ENCODE measurements at places on chromosomes 7 and 10. TPM values are rescaled to one million over a fixed set of nuclear protein-coding genes. Genes with fewer than 3 reads are reported as not detected.

Gene LEP
- not detected for total RNA-seq

Gene WDFY4
- 1.6 TPM for total RNA-seq

DNA sequence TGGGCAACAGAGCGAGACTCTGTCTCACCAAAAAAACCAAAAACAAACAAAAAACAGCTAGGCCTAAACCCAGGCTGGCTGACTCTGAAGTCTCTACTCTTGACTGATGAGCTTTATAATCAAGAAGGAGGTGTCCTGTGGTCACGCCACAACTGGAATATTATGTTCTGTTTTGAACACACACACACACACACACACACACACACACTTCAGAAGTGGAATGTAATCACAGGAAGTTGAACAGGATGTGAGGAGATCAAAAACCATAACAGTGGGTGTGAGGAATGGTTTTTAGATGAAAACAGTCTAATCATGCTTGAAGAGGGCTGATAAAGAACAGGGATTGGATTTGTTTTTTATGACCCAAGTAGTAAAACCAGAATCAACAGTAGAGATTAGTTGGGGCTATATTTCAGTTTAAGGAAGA lies 51.1 kb upstream of the IL6 start:
- DNase-seq = no peak

GRCh38 chr10:93189944-93190343 lies 116.3 kb downstream of the CYP26A1 start:
- no peak for DNase-seq

- no peak for DNase-seq
These were observed 13.3 kb upstream of the EXOC6 start for GRCh38 chr10:92834986-92835385.

DNA sequence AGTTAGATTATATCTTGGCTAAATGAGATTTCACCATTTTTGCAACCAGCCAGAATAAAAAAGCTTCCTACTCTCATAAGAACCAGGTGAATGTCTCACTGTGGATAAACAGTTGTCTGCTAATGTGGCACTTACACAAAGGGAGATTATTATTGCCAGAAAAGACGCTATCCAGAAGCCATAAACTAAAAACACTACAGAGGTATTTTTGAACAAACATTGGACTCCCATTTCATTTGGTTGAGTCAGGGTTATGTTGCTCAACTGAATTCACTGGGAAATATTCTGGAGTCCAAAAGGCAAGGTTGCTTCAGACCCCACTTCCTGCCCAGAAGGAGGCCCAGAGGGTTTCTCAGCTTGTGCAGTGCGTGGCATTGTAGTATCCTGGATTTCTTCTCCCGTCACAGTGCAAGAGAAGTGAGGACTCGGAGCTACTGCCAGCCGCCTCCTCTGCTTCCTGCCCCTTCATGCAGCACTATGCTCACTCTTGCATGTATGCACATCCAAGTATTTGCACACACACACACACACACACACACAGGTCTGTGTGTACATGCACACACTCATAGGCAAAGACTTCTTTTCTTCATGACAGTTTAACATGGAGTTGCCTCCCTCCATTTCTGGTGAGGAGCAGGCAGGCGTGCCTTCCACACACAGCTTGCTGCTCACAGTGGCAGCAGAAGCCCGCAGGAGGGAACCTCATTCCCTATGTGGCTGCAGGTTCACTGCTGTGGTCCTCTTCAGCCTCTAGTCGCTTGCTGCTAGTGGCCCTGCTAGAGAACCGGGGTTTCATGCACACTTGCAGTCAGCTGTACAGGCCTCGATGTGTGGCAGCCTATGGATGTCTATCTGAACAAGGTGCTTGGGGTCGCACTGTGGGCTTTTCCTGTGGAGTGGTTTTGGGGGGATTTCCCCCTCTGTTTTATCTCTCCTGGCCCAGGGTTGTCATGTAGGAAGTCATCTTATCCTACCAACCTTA lies 10.1 kb downstream of the DENND10 start:
- DNase-seq = no peak

Gene MACC1
- not detected for total RNA-seq

Gene PRSS37
- not detected for total RNA-seq

Gene TAS2R41
- not detected for total RNA-seq

- DNase-seq = no peak
These were observed 91.4 kb upstream of the CCDC71L start for GRCh38 chr7:106752367-106752766.

GRCh38 chr10:93468461-93469213 lies 13.5 kb downstream of the MYOF start:
- DNase-seq = no peak

DNA sequence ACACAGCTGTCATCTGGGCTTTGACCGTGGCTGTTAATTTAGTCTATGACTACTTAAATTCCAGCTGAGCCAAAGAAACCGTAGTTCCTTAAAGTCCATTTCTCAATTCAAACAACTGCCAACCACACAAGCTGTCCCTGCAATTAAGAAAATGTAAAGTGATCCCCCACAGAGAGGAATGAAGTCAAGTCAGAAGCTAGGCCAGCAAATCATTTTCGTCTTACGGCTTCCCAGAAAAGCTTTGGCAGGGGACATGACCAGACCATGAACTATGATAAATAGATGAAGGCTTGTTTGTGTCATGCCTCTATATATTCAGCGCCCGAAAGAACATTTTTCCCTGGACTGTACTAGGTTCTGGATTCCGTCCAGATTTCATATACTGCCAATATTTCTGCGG lies 54.6 kb downstream of the HACD1 start:
- no peak for DNase-seq

DNA sequence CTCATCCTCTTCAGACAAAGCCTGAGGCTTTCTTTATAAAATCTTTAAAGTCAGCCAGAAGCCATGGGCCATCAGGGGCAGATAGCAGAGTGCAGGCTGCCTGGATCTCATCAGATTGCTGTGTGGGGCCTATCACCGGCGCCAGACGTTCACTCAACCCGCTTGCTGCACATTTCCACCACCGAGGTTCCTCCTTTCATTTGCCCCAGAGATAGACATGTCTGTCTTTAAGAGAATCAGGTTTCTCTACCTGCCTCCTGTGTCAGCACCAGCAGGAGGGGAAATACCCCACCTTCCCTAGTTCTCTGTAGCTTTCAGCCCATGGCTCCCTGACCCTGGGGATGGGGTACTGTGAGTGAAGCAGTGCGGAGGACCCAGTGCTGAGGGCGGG lies 22.0 kb downstream of the SLC18A2 start:
- no peak for DNase-seq

- no peak for DNase-seq
These were observed 180.5 kb downstream of the PFKFB3 start for GRCh38 chr10:6383096-6383812.

All from ovary (tissue), 10 donors.